NCI-H1092 (cell line): ENCODE measurements at places on chromosomes 5 and 9.

- no peak for DNase-seq
Measured at GRCh38 chr9:87113874-87114273, 166.6 kb upstream of the GAS1 start.

DNA sequence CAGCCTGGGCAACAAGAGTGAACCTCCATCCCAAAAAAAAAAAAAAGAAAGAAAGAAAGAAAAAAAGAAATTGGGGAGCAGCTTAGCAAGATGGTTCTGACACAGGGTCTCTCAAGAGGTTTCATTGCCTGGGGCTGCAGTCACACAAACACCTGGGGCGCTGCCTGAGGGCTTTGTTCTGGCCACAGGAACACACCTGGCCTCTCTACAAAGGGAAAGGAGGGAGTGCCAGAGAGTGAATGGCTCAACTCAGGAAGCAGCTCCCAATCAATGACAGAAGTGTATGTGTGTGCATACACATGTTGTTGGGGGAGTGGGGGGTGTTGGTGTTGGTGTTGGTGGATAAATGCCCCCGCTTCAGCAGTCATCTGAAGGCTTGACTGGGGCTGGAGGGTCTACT, 32.4 kb upstream of the CTNNA1 start:
- no peak for DNase-seq

DNA sequence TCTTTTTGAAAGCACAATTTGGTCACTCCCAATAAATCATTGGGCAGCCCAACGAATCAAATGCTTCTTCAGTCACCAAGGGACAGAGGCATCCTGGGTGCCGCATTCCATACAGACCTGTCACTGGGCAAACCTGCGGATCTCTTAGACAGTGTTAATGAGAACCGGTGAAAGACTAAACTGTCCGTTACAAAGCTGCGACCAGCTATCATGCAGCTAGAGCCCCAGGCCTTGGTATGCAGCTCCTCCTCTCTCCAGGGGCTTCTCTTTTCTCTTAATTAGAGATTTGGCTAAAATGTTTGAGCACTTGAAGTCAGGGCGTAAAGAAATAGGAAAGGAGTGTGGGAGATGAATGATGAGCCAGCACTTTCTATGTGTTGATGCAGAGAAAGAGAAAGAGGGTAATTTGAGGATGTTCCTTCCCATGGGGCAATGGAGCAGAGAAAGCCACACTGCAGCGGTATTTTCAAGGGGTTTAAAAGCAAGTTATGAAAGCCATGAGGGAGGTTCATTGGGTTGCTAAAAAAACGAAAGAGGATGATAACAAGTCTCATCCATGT, 175.3 kb downstream of the RFK start:
- no peak for DNase-seq

DNA sequence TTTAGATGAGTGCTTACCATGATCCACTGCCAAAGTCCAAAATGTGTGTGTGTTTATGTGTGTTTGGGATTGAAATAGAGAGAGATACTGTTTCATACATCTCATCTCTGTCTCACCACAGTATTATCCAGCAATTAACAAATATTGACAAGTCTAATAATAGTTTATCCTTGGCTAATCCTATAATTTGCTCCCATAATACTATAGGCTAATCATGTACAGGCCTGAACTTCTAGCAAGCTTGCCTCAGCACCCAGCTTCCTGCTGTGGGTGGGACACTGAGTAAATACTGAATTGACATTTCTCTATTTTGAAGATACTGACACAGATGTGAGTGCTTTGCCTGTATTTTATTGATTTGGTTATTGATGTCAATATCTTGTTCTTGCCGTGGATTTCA, 35.3 kb upstream of the KCNV2 start:
- DNase-seq = no peak

- DNase-seq = no peak
Measured at GRCh38 chr5:71587766-71588532, 809 bp downstream of the MCCC2 start.

- no peak for DNase-seq
Measured at GRCh38 chr5:166979307-166979895, 1312.0 kb upstream of the WWC1 start.
